NAMALWA (cell line): ENCODE measurements at places on chromosomes 2 and 18.
A peak's percentile ranks its signal among the peaks of the same experiment; 100 is the strongest.

- DNase-seq: no peak
These were observed 72.3 kb upstream of the SESTD1 start for GRCh38 chr2:179336782-179337534.

GRCh38 chr2:69767034-69767433 lies 25.1 kb downstream of the ANXA4 start:
- DNase-seq: no peak

DNA sequence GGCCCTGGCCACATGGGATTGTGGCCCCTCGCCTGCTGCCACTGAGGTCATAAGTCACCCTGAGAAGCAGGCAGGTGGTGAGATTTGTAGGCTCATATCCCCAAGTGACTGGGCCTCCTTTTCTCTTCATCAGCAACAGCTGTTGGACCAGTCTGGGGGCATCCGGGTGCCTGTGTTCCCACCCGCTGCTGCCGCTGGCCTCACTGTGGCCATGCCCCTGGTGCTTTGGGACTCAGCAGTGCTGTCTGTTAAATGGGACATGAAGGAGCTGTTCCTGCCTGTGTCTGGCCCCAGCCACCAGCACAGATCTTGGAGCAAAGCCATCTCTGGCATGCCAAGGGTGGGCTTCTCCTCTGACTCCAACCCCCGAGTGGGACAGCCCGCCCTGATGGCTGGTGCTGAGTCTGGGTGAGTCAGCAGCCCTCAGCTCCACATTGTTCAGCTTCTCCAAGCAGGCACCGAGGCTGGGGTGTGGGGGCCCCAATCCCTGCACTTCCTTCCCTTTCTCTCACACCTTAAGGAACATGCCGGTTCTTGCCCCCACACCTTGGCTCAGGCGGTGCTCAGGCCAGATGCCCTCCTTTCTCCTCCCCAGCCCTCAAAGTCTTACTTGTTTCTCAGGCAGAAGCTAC lies 207.9 kb downstream of the GLI2 start:
- no peak for DNase-seq

GRCh38 chr2:233980955-233981561 lies 63.9 kb downstream of the TRPM8 start:
- DNase-seq: no peak

GRCh38 chr2:38602136-38602731 lies 494 bp downstream of the HNRNPLL start:
- DNase-seq: no peak

GRCh38 chr2:24793761-24794435 lies 673 bp downstream of the CENPO start:
- DNase-seq: peak; percentile 48

DNA sequence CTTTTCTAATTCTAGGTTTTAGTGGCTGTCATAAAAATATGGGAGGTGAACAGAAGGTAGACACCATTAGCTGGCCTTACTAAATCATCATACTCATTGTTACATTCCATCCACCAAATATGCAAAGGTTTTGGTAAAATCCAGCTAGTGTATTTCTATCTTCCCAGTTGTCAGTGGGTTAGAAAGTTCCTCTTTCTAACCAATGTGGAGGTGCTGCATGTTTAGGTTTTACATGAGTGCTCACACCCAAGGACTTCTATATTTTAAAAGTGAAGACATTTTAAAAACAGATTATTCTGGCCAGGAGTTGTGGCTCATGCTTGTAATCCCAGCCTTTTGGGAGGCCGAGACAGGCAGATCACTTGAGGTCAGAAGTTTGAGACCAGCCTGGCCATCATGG lies 5.9 kb downstream of the ALPP start:
- DNase-seq: no peak

DNA sequence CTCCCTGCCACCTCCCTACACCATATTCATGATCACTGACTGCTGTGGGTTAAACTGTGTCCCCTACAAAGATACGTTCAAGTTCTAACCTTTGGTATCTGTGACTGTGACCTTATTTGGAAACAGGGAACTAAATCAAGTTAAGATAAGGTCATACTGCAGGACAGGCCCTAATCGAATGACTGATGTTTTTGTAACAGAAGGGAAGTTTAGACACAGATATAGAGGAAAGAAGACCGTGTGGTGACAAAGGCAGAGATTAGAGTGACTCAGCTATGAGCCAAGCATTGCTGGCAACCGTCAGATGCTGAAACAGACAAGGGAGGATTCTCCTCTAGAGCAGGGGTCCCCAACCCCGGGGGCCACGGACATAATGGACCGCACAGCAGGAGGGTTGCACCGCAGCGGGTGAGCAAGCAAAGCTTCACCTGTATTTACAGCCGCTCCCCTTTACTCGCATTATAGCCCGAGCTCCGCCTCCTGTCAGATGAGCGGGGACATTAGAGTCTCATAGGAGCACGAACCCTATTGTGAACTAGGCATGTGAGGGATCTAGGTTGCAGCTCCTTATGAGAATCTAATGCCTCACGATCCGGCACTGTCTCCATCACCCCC lies 28.9 kb upstream of the RNF152 start:
- DNase-seq: no peak

DNA sequence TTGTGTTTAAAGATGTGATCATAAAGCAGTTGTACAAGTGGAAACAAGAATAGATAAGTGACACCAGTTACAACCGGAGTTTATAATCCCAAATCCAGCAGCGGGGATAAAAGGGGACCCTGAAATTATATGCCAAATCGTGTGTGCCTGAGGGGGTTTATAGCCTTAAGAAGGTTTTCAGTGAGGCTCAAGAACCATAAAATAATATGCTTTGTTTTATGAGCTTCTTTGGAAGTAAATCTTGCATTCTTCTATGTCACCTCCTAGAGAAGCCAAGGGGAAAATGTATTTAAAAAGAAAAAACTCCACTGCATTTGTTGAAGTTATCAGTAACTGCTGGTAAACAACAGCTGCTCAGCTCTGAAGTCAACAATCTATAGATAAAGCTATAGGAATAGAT lies 25.8 kb upstream of the MAP3K20 start:
- no peak for DNase-seq

DNA sequence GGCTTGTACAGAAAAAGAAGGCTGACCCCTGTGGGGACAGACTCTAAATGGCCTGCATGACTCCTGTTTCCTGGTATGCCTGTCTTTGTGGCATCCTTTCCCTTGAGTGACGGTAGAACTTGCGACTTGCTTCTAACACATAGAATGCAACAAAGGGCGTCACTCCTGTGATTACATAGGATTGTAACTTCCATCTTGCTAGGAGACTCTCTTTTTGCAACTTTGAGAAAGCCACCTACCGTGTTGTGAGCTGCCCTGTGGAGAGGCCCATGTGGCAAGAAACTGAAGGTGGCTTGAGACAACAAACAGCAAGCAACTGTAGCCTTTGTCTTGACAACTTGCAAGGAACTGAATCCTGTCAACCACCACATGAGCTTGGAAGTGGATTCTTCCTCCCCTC lies 46.5 kb downstream of the THNSL2 start:
- DNase-seq: no peak

GRCh38 chr2:11023326-11024258 lies 111.9 kb downstream of the KCNF1 start:
- no peak for DNase-seq

DNA sequence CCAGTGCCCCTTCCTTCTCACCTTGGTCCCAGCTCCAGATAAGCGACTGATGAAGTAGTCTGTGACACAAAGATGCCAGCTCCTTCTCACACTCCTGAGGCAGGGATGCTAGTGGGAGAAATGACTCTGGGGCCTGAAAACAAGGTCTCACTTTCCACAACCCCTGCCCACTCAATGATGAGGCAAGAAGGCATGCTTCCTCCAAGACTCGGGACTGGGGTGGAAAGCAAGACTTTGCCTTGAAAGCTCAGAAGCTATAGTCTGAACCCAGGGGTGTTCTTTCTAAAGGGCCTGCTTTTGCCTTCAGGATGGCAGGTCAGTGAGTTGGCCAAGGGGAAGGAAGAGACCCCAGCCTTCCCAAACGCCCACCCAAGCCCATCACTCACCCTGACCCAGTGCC lies 1.4 kb downstream of the CCDC142 start:
- DNase-seq: no peak

- DNase-seq: no peak
These were observed 310.9 kb downstream of the KIAA1328 start for GRCh38 chr18:37139876-37140275.

- DNase-seq: no peak
These were observed 1540.8 kb upstream of the PIK3C3 start for GRCh38 chr18:40414155-40414754.
